ENCODE measurements at places on chromosomes 2 and 18.
A peak's percentile ranks its signal among the peaks of the same experiment; 100 is the strongest.

- no peak for DNase-seq
Observed at GRCh38 chr2:213285404-213285803, 1.1 kb downstream of the SPAG16 start.

GRCh38 chr2:144323946-144324345 lies 196.0 kb downstream of the ZEB2 start:
- no peak for DNase-seq

- peak; percentile 35 for DNase-seq
Observed at GRCh38 chr18:61394983-61395382, 61.8 kb downstream of the CDH20 start.

GRCh38 chr2:70443726-70444125 lies 109.9 kb downstream of the TGFA start:
- no peak for DNase-seq

- DNase-seq, result no peak
Observed at GRCh38 chr2:231050018-231050901, 6.4 kb upstream of the PSMD1 start.

DNA sequence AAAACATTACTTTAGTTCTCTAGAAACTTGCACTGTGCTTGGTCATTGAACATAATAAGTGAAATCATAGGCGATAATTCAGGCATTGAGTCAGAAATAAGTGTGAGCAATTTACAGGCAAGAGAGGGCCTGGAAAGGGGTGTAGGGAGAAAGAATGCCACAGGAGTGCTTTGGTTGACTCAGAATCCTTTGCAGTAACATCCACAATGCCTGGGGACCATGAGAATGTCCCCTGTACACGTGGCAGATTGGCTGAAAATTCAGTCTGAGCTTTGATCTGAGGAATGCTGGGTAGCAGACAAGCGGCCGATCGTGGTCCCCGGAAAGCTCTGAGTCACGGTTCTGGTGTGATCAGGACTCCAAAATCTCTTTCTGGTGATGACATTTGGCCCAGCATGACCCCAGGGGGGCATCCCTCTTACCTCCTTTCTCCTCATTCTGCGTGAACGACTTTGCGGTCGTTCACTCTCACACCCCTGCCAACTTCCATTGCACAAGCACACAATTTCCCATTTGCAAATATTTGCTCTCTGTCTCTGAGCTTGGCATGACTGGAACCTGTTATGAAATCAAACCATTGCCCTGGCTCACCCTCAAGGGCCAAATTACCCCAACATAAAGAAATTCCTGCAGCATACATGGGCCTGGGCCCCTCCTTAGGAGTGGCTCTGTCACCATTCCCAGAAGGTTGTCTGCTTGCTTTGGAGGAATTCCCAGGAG lies 305.0 kb upstream of the EPAS1 start:
- peak; percentile 88 for DNase-seq

DNA sequence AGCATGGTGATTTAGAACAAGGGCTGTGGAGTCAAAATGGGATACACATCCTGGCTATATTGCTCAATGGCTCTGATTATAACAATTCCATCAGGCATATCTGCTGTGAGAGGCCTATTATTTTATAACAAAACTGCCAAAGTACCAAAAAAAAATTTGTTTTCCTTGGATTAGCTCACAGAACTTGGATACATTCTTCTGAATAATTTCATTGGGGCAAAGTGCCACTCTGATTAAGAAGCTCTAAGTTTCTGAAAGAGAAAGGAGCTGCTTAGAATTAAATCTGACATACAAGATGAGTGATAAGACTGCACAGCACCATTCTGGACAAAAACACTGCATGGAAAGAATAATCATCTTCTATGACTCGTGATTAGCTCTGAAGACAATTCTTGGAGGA lies 85.7 kb downstream of the SMC6 start:
- no peak for DNase-seq

DNA sequence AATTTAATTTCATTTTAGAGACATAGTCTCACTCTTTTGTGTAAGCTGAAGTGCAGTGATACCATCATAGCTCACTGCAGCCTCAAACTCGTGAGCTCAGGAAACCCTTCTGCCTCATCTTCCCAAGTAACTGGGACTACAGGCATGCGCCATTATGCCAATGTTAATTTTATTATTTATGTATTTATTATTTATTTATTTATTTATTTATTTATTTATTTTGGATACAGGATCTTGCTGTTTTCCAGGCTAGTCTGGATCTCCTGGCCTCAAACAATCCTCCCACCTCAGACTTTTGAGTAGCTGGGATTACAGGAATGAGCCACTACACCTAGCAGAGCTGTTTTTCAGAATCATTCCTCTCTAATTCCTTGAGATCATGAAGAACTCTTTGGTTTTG lies 99.9 kb downstream of the ASXL3 start:
- no peak for DNase-seq

DNA sequence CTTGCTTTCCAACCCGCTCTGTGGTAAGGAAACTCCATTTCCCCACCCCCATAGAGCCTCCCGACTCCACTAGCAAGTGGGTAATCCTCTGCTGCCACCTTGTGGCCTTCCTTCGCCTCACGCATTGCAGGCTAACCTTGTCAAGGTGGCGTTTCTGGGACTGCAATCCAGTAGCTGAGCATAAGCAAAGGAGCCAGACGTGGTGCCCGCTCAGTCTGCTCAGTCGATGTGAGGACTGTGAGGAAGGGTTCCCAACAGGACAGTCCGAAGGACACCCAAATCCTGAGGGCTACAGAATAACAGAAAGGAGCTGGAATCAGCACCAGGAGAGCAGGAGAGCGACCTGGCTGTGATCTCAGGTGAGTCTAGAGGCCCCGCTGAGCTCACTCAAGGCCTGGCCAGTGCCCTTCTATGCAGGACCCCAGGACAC lies 144.2 kb downstream of the SUCLG1 start:
- DNase-seq, result peak; percentile 81

GRCh38 chr18:56937874-56938430 lies 208.9 kb upstream of the BOD1L2 start:
- peak; percentile 17 for DNase-seq

- no peak for DNase-seq
Observed at GRCh38 chr2:135740206-135740605, 1.4 kb upstream of the UBXN4 start.

DNA sequence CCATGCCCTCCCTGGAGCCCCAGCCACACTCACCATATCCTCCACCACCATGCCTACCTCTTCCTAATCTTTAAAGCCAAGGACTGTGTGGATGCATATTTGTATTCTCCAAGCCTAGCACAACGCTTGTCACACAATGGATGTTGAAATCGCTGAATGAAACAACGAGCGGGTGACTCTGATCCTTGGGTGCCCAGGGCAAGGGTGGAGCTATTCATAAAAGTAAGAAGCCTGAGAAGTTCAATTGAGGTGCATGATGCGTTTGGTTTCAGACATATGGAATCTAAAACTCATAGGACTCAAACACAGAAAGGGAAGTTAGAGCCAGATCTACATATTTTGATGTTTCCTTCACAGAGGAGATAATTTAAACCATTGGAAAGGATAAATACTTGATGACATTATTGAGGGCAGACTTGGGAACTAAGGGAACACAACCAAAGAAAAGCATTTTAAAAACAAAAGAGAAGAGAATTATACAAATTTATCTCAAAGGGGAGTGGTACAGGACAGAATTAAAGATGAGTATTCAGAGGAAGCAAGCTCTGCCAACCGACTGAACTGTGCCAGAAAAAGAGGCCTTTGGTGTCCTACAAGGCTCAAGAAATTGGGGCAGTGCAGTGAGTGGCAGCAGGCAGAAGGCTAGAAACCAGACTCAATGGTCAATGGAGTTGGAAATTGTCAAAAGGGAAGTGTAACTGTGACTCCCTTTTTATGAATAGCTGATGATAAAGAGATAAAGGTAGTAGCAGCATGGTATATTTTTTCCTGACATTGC lies 200.6 kb upstream of the NCKAP5 start:
- DNase-seq, result no peak

GRCh38 chr2:68798569-68798968 lies 64.0 kb downstream of the ARHGAP25 start:
- no peak for DNase-seq

- DNase-seq, result peak; percentile 67
Observed at GRCh38 chr2:109613081-109613921, 465 bp downstream of the SEPTIN10 start.

DNA sequence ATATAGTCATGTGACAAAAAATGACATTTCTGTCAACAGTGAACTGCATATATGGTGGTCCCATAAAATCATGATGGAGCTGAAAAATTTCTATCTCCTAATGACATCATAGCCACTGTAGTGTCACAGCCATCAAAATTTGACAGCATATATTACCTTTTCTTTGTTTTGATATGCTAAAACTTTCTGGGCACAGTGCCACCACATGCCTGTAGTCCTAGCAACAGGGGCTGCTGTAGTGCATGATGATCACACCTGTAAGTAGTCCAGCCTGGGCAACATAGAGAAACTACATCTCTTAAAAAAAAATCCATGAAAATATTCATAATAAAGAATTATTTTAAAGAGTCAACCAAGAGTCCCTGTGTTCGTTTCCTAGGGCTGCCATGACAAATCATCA lies 155.5 kb upstream of the SERTAD2 start:
- no peak for DNase-seq

- no peak for DNase-seq
Observed at GRCh38 chr2:196183172-196183473, 11.7 kb upstream of the STK17B start.

DNA sequence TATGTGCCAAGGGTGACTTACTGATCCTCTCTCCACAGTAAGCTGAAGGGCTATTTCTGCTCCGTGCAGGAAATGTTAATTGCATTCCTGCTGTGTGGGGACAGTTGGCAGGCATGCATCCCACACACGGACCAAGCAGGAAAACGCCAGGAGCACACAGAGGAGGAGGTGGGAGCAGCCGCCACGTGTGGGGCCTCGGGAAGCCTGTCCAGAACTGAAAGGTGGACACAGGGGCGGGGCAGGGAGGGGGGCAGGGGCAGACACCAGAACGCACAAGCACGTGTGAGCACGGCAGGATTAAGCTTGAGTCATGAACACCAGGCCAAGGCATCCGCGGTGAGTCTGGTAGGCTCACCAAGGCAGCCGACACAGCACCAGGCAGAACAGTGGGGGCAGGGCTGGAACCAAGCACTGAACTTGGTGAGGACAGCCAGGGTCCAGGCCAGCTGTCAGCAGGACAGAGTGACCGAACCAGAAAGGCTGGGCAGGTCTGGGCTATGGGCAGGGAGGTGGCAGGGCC lies 177.1 kb downstream of the EIPR1 start:
- no peak for DNase-seq

- no peak for DNase-seq
Observed at GRCh38 chr18:58842978-58843687, 21.5 kb upstream of the ZNF532 start.

- DNase-seq, result peak; percentile 78
Observed at GRCh38 chr2:9089831-9090230, 86.3 kb upstream of the MBOAT2 start.

GRCh38 chr2:168748461-168748860 lies 54.0 kb upstream of the NOSTRIN start:
- DNase-seq, result no peak

DNA sequence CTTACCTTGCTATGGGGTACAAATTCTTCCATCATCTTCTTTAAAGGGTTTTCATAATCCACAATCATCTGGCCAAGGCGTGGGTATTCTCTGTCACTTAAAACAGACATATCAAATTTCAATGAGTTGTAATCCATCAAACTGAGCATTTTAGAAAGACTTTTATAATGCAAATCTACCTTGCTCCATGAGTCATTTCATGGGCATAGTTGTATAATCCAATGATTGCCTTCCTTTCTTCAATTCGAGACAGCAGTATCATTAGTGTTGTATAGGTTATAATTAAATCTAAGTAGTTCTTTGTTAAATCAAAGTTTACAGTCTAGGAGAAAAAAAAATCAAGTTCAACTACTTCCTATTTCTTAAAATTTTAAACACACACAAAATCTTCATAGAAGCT lies 36.3 kb downstream of the NCKAP1 start:
- no peak for DNase-seq

DNA sequence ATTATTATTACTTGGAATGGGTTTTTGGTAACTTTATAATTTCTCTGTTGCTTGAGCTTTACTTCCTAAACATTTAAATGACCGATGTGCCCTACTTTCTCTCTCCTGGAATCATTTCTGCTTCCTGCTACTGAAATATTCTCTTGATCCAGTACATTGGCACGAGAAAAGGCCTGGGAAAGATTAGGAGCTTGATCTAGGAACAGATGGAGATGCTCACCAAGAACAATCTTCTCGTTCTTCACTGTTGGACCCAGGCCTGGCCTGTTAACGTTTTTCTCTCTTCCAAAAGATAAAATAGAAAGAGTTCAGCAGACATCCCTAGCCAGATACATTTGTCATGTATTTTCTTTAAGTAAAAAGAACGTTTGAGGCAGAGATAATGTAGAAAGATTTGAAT lies 1356.8 kb upstream of the CRIM1 start:
- no peak for DNase-seq

- DNase-seq, result peak; percentile 64
Observed at GRCh38 chr2:232292395-232293154, 86.0 kb upstream of the ALPP start.

DNA sequence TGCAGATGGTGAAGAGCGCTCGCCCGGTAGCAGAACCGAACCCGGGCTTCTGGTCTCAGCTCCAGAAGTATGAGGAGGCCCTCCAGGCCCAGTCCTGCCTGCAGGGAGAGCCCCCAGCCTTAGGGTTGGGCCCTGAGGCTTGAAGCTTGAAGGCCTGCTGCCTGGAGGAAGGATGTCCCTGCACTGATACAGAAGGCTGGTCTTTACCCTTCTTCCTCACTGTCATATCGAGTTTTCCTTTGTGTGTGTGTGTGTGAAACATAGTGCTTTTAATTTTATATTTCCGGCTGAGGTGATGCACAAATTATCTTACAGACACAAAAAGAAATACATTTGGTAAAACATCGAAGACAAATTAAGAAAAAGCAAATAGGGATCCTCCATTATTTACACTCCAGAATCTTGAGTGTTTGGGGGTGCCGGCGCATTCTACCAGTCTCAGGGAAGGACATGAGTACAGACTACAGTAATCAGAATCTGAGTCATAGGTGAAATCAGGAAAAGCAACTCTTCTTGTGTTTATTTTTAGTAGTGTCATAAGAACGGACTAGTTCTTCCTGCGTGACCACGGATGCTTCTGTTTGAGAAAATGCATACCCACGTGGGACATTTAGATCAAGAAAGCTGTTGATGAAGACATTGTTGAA lies 1.3 kb downstream of the DUSP28 start:
- DNase-seq, result peak; percentile 58

DNA sequence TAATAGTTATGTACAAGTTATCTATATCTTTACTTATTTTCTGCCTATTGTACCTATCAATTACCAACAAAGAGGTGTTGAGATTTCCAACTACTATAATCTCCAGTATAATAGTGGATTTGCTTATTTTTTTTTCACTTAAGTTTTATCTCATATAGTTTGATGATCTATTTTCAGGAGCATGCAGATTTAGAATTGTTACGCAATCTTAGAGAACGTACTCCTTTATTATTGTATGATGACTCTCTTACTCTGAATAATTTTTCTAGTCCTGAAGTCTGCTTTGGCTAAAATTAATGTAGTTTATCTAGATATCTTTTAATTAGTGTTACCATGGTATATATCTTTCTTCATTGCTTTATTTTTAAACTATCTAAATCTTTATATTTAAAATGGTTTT lies 205.2 kb downstream of the SCG2 start:
- peak; percentile 7 for DNase-seq

All from cardiac fibroblast (primary cell).